ENCODE measurements at places on chromosomes 7 and 10. TPM values are rescaled to one million over a fixed set of nuclear protein-coding genes. Genes with fewer than 3 reads are reported as not detected.

The DNAH11 gene
- total RNA-seq, result 3.6 TPM

The ASAH2 gene
- total RNA-seq, result 3.5 TPM

The CLRN3 gene
- total RNA-seq, result not detected

The GNGT1 gene
- not detected for total RNA-seq

The RASA4B gene
- total RNA-seq, result 14.3 TPM

The PTPRN2 gene
- total RNA-seq, result 1.9 TPM

The PAX4 gene
- not detected for total RNA-seq

The TMEM229A gene
- not detected for total RNA-seq

The SDK1 gene
- 2.0 TPM for total RNA-seq

The IGF2BP3 gene
- 0.60 TPM for total RNA-seq

The ADAM8 gene
- 2.3 TPM for total RNA-seq

The SPDYE11 gene
- not detected for total RNA-seq

The CRHR2 gene
- 0.16 TPM for total RNA-seq

The SEC61A2 gene
- 13.8 TPM for total RNA-seq

The EGR2 gene
- 2.3 TPM for total RNA-seq

The PTF1A gene
- total RNA-seq, result not detected

The CRTAC1 gene
- total RNA-seq, result 19.3 TPM

The RSPH10B gene
- total RNA-seq, result not detected

The TUBB8 gene
- total RNA-seq, result not detected

The RNF148 gene
- 0.63 TPM for total RNA-seq

The FZD1 gene
- 9.4 TPM for total RNA-seq

The DYNC1I1 gene
- total RNA-seq, result 23.6 TPM

The C10orf62 gene
- total RNA-seq, result 0.35 TPM

The HOXA1 gene
- total RNA-seq, result 0.12 TPM

The RBP3 gene
- total RNA-seq, result not detected

The HHEX gene
- total RNA-seq, result 9.0 TPM

The SAP25 gene
- total RNA-seq, result 0.58 TPM

The HOXA2 gene
- total RNA-seq, result 0.38 TPM

The UTF1 gene
- not detected for total RNA-seq

The GARIN1A gene
- total RNA-seq, result 2.1 TPM

The GIMAP4 gene
- 40.4 TPM for total RNA-seq

The RPEL1 gene
- not detected for total RNA-seq

The GUSB gene
- 25.8 TPM for total RNA-seq

The NOD1 gene
- 18.1 TPM for total RNA-seq

The TMEM139 gene
- total RNA-seq, result 2.3 TPM

The SLC26A4 gene
- total RNA-seq, result 0.58 TPM

The LBX1 gene
- not detected for total RNA-seq
